ENCODE measurements at places on chromosomes 4 and X.

- H3K36me3 ChIP-seq = no peaks in the 10 kb centered on the region
- no peak overlapping the region for H3K4me3 ChIP-seq
- no peaks in the 10 kb centered on the region for H3K4me1 ChIP-seq
- no peaks in the 10 kb centered on the region for H3K27me3 ChIP-seq
- no peak for DNase-seq
- H3K27ac ChIP-seq = no peak overlapping the region
These were observed 33.7 kb downstream of the AFF1 start for GRCh38 chr4:86968547-86968946.

- DNase-seq = peak; percentile 18
- no peaks in the 10 kb centered on the region for H3K27me3 ChIP-seq
- H3K27ac ChIP-seq = no peak overlapping the region
- H3K36me3 ChIP-seq = no peaks in the 10 kb centered on the region
- H3K4me1 ChIP-seq = no peaks in the 10 kb centered on the region
These were observed 583 bp downstream of the GABRE start for GRCh38 chrX:151973851-151974335.

GRCh38 chrX:44349561-44349960 is 6.1 kb upstream of the EFHC2 start:
- no peak overlapping the region for H3K27ac ChIP-seq
- DNase-seq = no peak
- no peaks in the 10 kb centered on the region for H3K4me1 ChIP-seq
- no peak overlapping the region for H3K4me3 ChIP-seq

DNA sequence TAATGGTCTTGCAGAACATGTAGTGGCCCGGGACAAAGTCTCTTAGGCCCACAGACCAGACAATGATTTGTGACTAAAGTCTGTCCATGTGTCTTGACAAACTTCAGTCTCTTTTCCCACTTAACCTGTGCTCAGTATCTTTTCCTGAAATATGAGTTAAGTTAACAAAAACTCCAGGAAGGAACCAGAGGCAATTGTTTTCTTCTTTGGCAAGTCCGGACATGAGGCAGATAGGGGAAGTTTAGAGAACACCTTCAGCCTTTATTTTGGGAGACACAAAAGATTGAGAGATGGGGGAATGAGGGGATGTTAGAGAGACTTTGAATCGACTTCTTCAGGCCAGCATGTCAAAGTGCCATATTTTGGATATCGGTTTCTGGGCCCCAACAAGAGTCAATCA is 80.2 kb upstream of the FRMPD4 start:
- H3K4me3 ChIP-seq = no peak overlapping the region
- no peaks in the 10 kb centered on the region for H3K27me3 ChIP-seq
- H3K36me3 ChIP-seq = no peaks in the 10 kb centered on the region
- no peak overlapping the region for H3K27ac ChIP-seq
- H3K4me1 ChIP-seq = no peaks in the 10 kb centered on the region

DNA sequence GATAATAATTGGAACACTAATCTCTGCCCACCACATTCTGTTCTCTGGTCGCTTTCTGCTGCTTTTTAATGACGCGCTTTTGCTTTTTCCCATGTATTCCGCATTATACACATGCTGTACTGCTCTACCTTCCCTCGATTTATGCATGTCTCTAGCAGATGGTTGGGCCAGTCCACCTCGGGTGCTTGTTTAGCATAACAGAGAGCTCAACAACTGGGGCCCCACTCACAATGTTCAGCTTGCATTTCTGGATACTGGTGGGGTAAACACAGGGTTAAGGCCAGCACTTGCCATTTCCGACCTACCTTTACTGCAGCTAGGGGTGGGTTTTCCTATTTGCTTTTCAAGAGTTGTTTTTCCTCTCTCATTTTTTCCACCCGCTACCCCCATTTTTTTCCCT is 255.8 kb downstream of the SOX3 start:
- no peaks in the 10 kb centered on the region for H3K4me1 ChIP-seq
- DNase-seq = no peak
- H3K27ac ChIP-seq = no peak overlapping the region
- H3K27me3 ChIP-seq = no peaks in the 10 kb centered on the region
- H3K4me3 ChIP-seq = no peak overlapping the region

GRCh38 chr4:2961421-2961810 is 1.8 kb downstream of the NOP14 start:
- peak; percentile 40 for DNase-seq
- no peaks in the 10 kb centered on the region for H3K27me3 ChIP-seq
- peaks cover 13% of the 10 kb centered on the region for H3K4me1 ChIP-seq
- no peak overlapping the region for H3K4me3 ChIP-seq

DNA sequence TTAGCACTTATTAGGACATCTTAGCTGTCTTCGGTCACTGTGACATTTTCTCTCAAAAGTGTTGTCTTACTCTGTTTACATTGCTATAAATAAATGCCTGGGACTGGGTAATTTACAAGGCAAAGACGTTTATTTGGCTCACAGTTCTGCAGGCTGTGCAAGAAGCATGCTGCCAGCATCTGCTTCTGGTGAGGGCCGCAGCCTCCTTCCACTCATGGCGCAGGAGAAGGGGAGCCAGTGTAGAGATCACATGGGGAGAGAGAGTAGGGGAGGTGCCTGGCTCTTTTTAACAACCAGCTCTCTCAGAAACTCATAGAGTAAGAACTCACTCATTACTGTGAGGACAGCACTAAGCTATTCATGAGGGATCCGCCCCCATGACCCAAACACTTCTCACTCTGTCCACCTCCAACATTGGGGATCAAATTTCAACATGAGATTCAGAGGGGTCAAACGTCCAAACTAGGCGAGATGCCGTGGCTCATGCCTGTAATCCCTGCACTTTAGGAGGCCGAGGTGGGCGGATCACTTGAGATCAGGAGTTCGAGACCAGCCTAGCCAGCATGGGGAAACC is 43.5 kb upstream of the HERC6 start:
- H3K27me3 ChIP-seq = no peaks in the 10 kb centered on the region
- DNase-seq = no peak
- H3K4me1 ChIP-seq = no peaks in the 10 kb centered on the region
- no peak overlapping the region for H3K27ac ChIP-seq
- no peaks in the 10 kb centered on the region for H3K36me3 ChIP-seq
- no peak overlapping the region for H3K4me3 ChIP-seq

DNA sequence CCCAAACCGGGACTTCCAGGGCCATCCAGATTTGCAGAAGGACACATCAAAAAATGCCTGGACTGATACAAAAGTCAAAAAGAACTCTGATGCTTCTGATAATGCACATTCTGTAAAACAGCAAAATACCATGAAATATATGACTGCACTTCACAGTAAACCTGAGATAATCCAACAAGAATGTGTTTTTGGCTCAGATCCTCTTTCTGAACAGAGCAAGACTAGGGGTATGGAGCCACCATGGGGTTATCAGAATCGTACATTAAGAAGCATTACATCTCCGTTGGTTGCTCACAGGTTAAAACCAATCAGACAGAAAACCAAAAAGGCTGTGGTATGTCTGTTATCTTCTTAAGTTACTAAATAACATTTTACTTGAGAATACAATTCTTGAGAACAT is 9.2 kb downstream of the PLK4 start:
- no peaks in the 10 kb centered on the region for H3K36me3 ChIP-seq
- no peaks in the 10 kb centered on the region for H3K27me3 ChIP-seq

GRCh38 chr4:132276185-132276584 is 872.9 kb upstream of the PCDH10 start:
- no peak overlapping the region for H3K4me3 ChIP-seq
- no peak for DNase-seq
- H3K36me3 ChIP-seq = no peaks in the 10 kb centered on the region
- H3K27ac ChIP-seq = no peak overlapping the region

DNA sequence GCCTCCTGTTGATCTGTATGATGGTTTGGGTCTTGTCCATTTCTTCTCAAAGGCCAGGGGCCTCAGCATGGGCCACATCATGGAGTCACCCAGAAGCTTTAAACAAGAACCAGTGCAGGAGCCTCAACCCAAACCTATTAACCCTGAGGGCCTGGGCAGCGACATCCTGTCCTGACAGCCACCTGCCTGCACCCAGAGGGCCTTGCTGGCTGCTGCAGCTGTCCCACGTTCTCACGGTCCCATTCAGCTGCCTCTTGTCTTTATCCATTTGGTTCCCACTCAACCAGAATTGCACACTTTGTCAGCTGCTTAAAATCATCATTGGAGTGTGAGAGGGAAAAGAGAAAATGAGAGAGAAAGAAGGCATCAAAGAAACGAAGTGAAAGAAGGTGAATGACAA is 21.6 kb downstream of the C4orf50 start:
- no peaks in the 10 kb centered on the region for H3K27me3 ChIP-seq
- H3K27ac ChIP-seq = no peak overlapping the region
- DNase-seq = no peak
- H3K4me1 ChIP-seq = no peaks in the 10 kb centered on the region

DNA sequence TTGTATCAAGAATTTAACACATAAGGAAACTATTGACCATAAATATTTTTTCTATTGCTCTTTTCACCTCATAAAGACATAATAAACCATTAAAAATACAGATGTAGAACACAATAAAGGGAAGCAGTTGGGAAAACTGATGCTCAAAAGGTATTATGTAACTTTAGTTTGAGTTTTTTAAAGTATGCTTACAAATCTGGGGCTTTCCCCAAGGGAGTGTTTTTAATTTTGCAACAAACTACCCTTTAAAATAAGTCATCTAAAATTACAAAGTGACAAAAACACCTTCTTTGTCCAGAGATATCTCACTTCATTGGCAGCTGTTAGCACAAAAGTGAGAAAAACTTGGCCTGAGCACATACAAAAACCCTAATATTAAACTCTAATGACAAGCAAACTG is 55.0 kb downstream of the PRDM5 start:
- no peaks in the 10 kb centered on the region for H3K27me3 ChIP-seq
- H3K4me3 ChIP-seq = no peak overlapping the region
- no peaks in the 10 kb centered on the region for H3K36me3 ChIP-seq
- H3K27ac ChIP-seq = no peak overlapping the region
- H3K4me1 ChIP-seq = no peaks in the 10 kb centered on the region

GRCh38 chr4:8502836-8503585 is 62.4 kb downstream of the TRMT44 start:
- H3K4me3 ChIP-seq = no peak overlapping the region
- H3K27ac ChIP-seq = no peak overlapping the region
- no peaks in the 10 kb centered on the region for H3K27me3 ChIP-seq
- H3K36me3 ChIP-seq = no peaks in the 10 kb centered on the region

DNA sequence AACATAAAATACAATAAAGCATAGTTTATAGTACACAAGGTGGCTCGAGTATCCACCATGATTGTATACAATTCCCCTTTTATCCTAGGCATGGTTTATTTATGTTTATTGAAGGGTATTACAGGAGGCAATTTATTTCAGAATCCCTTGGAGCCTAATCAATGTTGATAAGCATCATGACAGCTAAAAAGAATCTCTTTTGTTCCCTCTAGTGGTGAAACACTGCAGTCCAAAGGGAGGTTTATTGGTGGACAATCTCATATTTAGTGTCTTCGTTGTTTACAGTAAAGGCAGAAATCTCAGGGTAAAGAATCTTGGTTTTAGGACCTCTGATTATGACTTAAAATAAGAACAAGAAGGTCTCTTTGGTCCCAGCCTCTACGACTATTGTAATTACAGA is 1712.5 kb downstream of the C4orf33 start:
- no peak overlapping the region for H3K4me3 ChIP-seq
- no peak overlapping the region for H3K27ac ChIP-seq
- H3K4me1 ChIP-seq = no peaks in the 10 kb centered on the region
- H3K27me3 ChIP-seq = no peaks in the 10 kb centered on the region
- DNase-seq = no peak

DNA sequence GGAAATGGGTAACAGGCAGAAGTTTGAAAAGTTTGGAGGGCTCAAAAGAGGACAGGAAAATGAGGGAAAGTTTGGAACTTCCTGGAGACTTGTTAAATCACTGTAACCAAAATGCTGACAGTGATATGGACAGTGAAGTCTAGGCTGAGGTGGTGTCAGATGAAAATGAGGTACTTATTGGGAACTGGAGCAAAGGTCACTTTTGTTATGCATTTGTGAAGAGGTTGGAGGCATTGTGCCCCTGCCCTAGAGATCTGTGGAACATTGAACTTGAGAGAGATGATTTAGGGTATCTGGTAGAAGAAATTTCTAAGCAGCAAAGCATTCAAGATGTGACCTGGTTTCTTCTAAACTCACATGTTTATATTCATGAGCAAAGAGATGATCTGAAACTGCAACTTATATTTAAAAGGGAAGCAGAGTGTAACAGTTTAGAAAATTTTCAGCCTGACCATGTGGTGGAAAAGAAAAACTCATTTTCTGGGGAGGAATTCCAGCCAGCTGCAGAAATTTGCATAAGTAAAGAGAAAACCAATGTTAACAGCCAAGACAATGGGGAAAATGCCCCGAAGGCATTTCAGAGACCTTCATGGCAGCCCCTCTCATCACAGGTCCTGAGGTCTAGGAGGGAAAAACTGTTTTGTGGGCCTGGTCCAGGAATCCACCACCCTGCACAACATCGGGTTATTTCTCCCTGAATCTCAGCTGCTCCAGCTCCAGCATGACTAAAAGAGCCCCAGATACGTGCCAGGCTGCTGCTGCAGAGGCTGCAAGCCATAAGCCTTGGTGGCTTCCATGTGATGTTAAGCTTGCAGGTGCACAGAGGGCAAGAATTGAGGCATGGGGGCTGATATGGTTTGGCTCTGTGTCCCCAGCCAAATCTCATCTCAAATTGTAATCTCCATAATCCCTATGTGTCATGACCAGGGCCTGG is 632.5 kb upstream of the GNPDA2 start:
- H3K4me3 ChIP-seq = no peak overlapping the region
- DNase-seq = no peak
- no peaks in the 10 kb centered on the region for H3K36me3 ChIP-seq

GRCh38 chr4:170526471-170526870 is 436.7 kb upstream of the AADAT start:
- H3K36me3 ChIP-seq = no peaks in the 10 kb centered on the region
- H3K4me3 ChIP-seq = no peak overlapping the region
- H3K4me1 ChIP-seq = no peaks in the 10 kb centered on the region
- DNase-seq = no peak
- no peaks in the 10 kb centered on the region for H3K27me3 ChIP-seq
- no peak overlapping the region for H3K27ac ChIP-seq
